ENCODE measurements at places on chromosomes 1 and 21.

GRCh38 chr1:21608798-21609197, 60.4 kb downstream of the RAP1GAP start:
- DNase-seq, result no peak

DNA sequence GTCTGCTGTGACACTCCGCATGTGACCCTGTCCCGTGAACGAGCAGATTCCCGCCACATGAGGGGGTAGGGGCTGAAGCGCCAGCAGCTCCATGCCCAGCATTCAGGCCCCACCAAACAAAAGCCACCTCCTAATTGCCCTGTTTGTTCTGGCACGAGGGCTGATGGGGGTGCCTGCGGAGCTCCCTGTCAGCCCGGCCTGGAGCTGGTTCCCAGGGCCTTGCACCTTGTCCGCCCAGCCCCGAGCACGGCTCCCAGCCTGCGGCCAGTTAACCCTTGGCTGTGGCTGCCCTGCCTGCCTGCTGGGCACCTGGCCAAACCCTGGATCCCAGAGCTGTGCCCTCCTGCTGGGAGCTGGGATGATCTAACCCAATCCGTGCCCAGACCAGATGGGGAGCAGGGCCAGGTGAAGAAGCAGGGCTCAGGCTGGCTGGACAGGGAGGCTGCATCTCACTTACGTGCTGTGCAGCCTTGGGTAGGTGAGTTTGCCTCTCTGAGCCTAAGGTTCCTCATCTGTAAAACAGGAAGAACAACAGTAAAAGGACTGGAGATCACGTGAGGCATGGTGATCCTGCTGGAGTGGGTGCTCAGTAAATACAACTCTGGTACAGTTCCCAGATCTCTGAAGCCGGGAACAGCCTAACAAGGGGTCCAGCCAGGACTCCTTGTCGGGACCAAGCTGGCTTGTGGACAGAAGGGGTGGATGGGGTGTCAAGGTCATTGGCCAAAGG, 110.9 kb upstream of the IFFO2 start:
- DNase-seq, result no peak

- DNase-seq, result no peak
Measured at GRCh38 chr1:23624440-23624839, 65.1 kb upstream of the ID3 start.

DNA sequence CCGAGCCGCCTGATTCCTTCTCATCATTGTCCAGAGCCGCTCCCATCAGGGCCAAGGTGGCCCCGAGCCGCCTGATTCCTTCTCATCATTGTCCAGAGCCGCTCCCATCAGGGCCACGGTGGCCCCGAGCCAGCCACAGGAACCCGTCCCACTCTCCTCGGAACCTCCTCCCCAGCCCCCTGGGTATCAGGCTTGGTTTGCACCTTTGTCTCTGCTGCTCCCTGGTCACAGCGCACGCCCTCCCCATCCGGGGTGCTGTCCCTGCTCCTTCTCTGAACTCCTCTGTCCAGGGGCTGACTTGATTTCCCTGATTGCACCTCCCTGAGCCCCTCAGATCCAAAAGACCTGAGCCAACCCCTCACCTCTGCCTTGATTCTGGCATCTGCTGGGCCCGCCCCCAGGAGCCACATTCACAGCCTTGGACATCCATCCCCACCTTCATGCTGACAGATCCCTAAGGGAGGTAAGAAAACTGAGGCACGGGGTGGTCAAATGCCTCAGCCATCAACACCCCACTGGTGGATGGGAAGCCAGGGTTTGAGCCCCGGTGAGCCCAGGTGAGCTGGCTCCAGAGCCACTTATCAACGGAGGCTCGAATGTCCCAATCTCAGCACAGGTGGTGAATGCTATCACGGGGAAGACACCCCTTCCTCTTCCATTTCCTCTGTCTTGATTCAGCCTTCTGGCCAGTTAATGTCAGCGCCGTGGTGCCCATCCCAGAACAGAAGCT, 25.6 kb upstream of the COL18A1 start:
- DNase-seq, result no peak

DNA sequence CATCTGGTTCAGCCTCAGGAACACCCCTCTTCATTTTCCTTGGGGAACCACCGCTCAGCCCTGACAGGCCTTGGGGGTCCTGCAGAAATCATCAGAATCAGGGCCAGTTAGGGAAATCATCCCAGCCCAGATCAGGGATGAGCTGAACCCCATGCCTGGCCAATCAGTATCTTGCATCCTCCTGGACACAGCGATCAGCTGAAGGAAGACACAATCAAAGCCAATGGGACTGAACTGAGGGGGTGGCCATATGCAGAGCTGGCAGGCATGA, 395.4 kb downstream of the MATN1 start:
- DNase-seq, result no peak

GRCh38 chr1:59004755-59005154, 220.9 kb upstream of the JUN start:
- no peak for DNase-seq

- DNase-seq, result no peak
Measured at GRCh38 chr1:48817505-48818114, 40.9 kb upstream of the BEND5 start.

DNA sequence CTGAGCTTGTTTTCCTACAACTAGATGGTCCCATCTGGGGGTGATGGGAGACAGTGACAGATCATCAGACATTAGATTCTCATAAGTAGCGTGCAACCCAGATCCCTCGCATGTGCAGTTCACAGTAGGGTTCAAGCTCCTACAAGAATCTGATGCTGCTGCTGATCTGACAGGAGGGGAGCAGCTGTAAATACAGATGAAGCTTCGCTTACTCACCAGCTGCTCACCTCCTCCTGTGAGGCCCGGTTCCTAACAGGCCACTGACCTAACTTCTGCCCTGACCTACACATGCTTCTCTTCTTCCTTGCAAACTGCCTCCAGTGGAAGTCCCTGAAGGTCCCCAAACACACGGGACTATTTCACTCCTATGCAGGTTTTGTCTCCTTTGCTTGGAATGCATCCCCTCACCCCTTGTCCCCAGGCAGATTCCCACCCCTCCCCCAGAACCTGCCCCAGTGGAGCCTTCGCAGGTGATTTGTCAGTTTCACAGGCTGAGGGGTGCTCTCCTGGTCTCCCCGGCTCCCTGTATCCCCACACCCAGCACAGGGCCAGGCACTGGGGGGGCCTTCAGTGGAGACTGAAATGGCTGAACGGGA, 5.7 kb upstream of the ZBTB48 start:
- no peak for DNase-seq

DNA sequence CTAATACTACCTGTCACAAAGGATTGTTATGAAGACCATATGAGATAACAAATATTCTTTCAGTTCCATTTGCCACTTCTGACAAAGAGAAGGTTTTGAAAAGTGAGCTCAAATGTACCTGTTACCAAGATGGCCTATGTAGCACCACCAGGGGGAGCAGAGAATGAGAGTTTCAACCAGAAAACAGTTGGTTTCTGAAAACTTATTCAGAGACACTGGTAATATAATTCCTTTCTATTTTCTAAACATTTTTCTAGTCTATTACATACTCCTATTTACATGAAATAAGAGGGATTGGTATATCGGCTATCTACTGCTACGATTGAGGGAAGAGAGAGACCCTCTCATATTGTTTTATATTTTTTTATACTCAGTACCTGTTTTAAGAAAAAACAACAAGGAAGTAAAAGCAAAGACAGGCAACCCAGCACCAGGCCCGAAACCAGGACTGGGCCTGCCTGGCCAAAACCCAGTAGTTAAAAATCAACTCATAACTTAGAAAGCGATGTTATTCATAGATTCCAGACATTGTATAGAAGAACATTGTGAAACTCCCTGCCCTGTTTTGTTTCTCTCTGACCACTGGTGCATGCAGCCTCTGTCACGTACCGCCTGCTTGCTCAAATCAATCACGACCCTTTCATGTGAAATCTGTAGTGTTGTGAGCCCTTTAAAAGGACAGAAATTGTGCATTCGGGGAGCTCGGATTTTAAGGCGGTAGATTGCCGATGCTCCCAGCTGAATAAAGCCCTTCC, 48.3 kb downstream of the IL23R start:
- DNase-seq, result peak; percentile 28

GRCh38 chr21:36640174-36640720, 58.7 kb upstream of the SIM2 start:
- DNase-seq, result no peak

Measured in T-helper 9 cell (primary cell).